ENCODE measurements at places on chromosomes 12 and 14.

DNA sequence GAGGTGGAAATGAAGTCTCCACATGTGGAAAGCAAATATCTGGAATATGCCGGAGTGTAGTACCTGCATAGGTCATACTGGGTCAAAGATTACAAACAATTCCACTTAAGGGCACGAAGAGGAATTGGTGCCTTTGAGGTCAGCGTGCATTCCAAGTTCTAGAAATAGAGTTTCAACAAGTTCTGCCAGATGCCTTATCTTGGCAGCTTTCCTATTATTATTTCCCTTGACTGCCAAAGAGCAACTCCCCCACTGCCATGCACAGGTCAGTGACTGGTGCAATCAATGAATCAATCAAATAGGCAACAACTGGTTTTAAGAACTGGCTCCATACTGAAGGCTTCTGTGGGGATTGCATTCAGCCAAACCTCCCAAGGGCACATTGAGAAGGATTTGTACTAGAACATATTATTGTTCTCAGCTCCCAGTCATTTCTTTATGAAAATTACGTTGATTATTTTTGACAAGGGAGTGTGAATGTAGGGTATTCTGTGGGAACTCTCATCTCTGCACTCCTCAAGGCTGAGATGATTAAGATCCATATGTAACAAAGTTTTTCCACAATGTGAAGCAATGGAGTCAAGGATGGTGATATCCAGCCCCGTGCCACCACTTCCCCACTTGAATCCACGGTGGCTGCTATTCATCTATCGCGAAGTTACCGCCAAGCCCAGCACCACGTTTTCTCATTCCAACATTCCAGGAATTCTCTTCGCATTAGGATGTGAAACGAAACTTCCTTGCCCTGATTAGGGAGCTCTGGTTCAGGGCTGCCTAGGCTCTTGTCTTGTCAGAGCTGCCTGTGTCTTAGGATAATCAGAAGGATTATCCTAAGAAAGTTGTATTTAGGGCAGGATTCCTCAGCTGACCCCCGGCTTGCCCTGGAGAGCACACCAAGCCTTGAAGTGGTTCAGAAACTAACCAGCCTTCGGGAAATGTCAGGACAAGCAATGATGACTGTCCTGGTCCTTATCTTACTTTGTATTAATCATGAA lies 115.1 kb upstream of the PCED1B start:
- no peak for DNase-seq

DNA sequence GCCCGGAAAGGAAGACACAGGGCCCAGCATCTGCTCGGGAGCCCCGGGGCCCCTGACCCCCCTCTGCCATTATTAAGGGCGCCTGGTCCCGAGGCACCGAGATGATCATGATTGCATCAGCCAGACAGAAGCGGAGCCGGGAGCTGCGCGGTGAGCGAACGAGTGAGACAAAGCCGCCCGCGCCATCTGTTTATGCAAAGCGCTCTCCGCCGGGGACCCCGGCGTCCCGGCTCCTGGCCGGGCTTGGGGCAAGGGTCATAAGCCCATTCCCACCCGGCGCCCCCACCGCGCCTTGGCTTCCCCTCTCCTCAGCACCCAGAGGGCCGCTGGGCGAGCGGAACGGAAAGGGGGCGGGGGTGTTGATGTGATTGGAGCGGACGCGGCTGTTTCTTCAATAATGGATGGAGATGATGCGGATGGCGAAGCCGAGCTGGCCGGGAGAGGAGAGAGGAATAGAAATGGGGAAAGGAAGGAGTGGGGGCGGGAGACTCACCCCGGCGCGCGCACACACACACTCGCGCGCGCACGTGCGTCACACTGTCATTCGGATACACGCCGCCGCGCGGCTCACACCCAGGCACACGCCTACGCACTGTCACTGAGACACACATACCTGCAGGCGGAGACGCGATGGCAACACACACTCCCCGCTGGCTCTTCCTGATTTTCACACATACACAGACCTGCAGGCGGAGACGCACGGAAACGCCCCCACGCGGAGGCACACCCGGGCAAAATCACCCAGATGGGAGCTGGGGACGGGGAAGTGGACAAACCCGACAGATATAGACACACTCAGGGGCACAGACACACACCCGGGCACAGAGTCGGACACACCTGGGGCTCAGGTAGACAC lies 10.7 kb downstream of the STAC3 start:
- DNase-seq = peak; percentile 63

DNA sequence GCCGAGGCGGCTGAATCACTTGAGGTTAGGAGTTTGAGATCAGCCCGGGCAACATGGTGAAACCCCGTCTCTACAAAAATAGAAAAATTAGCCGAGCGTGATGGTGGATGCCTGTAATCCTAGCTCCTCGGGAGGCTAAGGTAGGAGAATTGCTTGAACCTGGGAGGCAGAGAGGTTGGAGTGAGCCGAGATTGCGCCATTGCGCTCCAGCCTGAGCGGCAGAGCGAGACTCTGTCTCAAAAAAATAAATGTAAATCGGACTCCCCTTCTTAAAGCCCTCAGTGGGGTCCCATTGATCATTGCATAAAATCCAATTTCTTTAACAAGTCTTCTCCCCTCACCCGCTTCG lies 908 bp downstream of the TDP1 start:
- DNase-seq = no peak

DNA sequence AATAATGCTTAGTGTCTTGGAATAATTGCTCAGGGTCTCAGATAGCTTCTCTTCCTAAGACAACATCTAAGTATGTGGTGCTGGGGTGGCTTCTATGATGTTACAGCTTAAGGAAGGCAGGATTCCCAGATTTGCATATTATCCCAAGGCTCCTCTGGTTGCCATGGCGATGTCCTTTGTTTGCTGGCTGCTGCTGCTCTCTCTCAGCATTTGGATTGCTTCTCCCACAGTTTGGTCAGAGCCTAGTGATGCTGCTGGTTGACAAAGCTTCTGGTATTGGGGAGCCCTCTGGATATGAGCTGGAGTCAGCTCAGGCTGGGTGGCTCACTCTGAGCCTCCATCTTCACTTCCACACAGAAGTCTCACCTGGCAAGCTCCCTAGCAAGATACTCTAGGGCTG lies 56.4 kb upstream of the FBXO33 start:
- no peak for DNase-seq

DNA sequence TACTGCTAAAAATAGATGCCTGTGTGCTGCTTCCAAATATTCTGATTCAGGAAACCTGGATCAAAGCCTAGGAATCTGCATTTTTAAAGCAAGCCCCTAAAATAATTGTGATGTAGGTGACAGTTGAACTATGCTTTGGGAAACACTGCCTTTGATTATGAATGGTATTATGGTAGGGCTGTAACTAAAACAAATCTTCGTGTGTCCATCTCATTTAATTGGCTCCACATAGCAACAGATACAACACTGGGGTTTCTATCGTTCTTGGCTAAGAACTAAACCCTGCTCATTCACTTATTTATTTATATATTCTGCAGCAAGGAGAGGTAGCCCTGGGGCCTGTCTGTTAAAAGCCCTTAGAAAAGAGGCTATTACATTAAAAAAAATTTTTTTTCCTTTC lies 23.0 kb upstream of the ITGA5 start:
- no peak for DNase-seq

DNA sequence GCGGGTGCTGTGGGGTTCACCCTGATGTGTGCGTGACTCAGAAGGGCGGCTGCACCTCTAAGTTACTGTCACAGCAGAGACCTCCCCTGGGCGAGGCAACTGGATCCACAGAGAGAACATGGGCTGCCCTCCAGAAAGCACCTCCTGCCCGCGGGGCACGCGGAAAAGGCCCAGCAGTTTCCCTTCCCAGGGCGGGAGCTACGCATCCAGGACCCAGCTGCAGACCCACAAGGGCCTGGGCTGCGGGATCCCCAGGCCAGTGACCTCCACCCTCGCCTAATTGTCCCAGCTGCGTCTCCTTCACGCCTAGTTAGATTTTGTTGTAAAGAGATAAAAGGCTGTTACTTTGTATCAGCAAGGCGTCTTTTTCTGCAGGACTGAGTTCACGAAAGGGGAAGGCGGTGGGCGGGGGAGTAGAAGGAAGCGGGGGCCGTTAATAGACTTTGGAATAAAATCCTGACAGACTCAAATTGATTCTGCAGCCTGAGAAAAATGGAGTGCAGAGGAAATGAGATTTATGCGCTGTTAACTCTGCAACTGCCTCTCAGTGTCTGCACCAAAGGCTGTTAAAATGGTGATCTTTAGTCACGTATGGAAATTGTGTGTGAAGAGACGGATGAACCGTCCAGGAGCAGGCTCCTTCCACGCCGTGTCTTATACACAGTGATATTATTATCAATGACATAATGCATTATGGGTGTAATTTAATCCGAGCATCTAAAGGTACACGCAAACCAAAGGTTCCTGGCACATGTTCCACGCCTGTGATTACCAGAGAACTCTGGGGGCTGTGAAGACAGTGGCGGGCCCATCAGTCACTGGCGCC lies 65.9 kb upstream of the FBRSL1 start:
- no peak for DNase-seq

DNA sequence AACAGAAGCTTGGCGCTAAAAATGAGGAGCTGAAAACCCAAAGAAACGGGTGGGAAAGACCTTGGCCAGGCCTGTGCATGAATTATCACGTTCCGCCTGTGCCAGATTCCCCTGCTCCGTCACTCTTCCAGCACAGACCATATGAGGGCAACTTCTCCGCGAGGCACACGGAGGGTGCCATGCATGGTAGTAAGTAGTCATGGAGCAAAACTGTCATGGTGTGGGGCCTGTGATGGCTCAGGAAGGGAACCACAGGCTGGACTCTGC lies 148.2 kb downstream of the ANO2 start:
- DNase-seq = no peak

DNA sequence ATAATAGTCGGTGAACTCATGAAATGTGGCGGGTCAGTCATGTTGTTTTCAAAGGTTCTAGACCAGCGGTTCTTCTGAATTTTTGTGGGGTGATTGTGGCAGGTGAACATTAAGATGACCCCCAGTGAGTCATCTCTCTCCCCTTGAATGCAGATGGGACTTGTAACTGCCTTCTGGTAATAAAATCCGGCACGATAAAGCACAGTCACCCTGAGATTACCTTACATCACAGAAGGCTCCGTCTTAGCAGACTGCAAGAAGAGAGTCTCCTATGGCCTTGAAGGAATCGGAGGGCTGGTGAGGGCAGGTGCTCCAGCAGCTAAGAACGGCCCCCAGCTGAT lies 189.6 kb downstream of the FOXN3 start:
- no peak for DNase-seq
